Stimulated activated CD4-positive, alpha-beta T cell treated with anti-CD3 and anti-CD28 coated beads, Interleukin-1b, Interleukin-23, amount 100 ng/mL, for 24 hours (primary cell): ENCODE measurements at places on chromosomes 7 and 10.

GRCh38 chr7:140607441-140607989 lies 33.1 kb downstream of the DENND2A start:
- no peak for DNase-seq

DNA sequence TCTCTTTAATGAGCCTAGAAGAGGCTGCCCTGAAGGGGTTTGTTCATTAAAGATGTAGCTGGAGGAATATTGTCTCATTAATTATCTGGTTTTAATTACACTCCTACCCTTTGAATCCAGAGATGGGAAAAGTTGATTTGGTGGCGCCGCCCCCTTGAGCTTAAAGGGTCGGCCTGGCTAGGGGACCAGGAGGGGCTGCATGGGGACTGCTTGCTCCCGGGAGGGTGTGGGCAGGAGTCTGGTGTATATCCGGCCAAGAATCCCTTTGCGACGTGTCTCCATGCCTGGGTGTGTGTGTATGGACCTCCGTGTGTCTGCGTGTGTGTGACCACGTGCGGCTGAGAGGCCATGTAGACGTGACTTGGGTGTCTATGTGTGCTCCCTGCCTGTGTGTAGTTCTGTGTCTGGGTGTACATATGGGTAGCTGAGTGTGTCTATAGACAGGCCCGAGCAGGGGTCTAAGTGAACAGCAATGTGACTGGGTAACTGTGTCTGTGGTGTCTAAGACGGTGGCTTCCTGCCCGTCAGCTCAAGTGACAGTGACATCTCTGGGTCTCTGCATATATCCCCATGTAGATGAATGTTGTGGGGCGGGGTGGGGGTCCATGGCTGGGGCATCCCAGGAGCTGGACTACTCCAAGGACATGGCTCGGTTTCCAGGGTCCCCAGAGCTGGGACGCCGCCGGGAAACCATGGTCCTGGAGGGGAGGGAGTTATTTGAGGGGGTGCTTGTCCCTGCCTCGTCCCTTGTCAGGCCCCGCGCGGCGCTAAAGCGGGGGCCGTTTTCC lies 10.7 kb downstream of the LBX1 start:
- DNase-seq: no peak

DNA sequence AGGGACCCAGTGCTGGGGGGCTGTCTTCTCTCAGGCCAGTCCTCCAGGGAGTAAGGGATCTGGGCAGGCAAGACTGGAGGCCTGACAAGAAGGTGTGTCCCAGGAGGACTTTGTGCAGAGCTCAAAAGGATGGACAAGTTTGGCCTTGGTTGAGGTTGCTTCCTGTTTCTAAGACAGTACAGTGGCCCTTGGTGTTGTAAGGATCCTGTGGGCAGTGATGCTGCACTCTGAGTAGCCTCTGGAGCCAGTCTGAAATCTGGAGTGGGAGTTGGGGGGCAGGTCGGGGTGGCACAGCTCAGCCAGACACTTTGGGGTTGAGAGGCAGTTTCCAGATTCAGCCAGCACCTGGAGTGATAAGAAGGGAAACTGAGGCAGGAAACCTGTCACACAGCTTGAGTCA lies 139.2 kb upstream of the ZMIZ1 start:
- no peak for DNase-seq

GRCh38 chr7:27030393-27031050 lies 65.3 kb downstream of the HOXA1 start:
- DNase-seq: no peak

DNA sequence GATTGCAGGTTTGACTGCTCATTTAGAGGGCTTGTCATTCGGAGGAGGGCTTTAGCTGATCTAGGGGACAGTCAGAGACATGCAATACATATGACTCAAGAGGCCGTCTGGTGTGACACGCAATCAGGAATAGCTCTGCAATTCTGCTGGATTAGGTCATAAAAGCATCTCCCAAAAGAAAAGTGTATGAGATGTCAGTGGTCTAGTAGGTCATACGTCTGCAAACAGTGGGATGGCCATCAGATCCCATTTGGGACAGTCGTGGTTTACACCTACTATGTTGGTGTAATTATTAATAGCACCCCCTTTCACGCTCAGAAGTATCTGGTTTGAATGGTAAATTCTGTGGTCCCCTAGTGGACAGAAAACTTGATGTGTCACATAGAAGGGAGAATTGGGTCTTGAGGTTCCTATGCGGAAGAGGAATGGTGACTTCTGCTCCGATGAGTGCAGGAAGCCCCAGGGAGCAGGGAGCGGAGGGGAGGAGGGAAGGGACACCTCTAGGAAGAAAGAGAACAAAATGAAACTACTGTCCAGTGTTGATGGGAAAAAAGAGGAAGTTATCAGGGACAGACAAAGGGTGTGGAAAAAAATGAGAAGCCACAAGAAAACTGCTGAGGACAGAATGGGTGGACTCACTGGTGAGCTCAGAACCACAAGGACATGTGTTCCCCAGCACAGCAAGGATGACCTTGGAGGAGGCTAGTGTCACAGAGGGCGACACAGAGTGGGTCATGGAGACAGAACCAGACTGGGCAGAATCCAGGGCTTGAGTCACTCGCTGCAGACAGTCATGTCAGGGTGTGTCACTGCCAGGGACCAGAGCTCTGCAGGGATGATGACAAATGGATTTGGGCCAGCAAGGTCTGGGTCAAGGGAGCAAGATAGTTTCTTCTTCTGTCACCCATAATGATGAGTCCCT lies 59.9 kb downstream of the MAP3K8 start:
- no peak for DNase-seq

DNA sequence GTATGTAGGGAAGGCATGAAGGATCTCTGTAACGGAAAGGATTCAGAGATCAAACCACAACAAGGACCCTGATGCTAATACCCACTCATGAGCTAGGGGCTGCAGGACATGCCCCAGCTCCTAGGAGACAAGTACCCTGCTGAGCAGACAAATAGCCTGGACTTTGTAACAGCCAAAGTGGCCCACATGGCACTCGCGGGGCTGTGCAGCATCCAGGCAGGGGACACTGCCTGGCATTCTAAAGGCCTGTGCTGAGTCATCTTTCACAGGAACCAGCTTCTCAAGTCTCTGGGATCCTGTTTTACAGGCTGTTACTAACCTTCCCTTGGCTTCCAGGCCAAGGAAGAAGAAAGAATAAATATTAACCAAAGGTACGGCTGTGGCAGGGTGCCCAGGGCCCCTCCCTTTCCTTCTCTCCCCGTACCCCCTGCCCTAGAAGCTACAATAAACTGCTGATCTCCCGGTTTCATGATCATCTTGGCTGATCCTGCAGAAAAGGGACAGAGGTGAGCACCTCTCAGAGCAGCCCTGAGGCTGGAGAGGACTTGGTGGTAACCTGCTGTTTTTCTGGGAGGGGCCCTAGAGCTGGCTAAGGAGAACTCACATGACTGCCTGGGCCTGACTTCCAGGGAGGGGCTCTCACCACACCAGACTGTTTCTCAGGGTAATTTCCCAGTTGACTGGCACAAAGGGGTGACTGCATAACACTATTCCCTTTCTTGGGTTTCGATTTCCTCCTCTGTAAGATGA lies 4.2 kb upstream of the RPEL1 start:
- DNase-seq: no peak

GRCh38 chr10:44118500-44118899 lies 266.4 kb downstream of the CXCL12 start:
- no peak for DNase-seq

DNA sequence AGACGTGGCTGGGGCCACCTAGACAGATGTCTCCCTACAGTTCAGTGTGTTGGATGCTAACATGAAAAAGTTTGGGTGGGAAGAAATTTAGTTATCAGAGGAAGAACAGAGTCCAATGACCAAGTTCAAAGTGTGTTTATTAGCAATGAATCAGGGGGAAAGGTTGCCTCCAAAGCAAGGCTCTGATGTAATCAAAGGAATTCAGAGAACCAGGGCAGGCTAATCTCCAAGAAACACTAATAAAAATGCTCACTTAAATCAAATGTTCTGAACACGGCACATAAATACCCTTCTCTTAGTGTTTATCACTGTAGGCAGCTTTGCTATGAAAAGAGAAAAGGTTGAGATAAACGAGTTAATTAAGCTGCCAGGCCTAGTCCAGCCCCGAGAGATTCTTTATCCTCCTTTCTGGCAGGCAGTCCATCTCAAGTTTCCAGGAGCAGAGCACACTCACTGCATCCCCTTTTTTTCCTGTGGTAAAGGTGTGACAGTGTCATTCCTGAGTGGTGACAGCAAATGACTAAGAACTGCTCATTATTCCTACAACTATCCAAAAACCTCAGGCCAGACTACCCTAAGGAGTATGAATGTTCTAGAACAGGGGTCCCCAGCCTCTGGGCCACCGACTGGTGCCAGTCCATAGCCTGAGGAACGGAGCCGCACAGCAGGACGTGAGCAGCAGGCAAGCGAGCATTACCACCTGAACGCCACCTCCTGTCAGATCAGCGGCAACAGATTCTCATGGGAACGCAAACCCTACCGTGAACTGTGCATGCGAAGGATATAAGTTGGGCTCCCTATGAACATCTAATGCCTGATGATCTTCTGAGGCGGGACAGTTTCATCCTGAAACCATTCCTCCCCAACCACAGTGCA lies 66.9 kb upstream of the FHIP2A start:
- no peak for DNase-seq

DNA sequence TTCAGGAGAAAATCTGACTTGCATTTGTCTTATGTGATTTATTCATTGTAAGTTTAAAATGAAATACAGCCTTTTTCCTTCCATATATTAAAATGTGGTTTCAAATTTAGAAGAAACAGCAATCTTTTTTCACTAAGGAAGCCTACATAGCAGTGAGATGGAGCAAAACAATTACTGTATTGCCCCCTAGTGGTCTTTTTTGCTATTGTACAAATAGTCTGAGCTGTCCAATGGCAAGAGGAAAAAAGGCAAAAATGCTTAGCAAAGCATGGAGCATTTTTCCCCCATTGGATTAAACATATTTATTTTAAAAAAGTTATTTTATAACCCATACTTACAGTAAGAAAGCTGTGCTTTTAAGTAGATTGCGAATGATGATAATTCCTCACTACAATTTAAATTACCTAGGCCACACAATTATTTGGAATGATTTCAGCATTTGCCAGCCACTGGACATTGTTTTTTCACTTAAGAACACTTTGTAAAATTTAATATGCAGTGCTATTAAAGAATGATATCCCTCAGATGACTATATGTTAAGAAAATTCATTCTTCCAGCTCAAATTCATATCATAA lies 119.5 kb downstream of the CPED1 start:
- no peak for DNase-seq

DNA sequence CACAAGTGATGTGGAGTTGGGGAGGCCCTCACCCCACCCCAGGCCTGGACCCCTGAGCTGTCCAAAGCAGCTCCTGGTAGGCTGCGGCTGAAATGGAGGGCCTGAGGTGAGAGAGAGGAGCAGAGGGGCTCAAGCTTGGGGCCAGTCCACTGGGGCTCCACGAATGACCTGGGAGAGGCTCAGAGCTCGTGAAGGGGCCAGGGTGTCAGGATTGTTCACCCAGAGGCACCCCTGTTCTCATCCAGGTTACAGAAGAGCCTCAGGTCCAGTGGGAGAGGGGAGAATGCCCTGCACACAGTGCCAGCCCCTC lies 102.2 kb upstream of the RET start:
- DNase-seq: no peak

- no peak for DNase-seq
Measured at GRCh38 chr10:110413049-110413783, 84.5 kb upstream of the DUSP5 start.

GRCh38 chr10:98950106-98950505 lies 285.5 kb downstream of the HPSE2 start:
- no peak for DNase-seq

GRCh38 chr10:49136525-49136924 lies 2.7 kb upstream of the FAM170B start:
- no peak for DNase-seq

GRCh38 chr7:119919986-119920385 lies 353.0 kb upstream of the KCND2 start:
- no peak for DNase-seq

DNA sequence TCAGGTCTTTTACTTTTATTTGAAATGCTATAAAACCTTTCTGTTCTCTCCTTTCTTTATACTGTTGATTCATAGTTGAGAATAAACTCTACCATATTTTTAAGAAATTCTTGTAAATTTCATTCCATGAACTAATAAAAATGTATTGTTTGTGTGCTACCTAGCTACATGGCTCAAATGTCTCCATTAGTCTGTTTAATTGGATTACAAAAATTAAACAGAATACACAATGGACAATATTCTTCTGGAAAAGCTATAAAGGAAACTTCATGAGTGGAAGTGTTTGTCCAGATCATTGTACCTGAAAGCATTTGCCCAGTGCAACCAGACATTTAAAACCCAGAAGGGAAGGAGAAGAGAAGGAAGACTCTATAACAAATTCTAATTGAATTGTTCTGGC lies 20.1 kb downstream of the KCND2 start:
- DNase-seq: no peak

- DNase-seq: no peak
Measured at GRCh38 chr10:132578287-132578951, 40.8 kb downstream of the INPP5A start.

DNA sequence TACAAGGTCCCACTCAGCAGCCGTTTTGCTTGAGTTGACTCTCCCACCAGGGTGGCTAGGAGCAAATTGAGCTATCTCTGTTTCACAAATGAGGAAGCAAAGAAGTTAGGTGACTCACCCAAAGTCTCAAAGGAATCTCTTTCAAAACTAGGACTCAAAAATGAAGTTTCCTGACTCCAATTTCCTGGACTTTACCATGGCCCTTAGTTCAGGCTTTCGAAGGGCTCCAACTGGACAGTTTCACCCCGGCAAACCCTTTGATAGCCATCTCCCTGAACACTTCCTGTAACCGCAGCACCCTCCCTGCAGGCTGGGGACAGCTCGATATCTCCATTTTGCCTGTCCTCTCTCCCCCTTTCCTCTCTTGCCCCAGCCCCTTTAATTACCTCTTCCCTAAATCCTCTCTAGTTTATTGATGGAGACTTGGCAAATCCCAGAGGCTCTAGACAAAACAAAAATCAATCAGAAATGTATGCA lies 4.7 kb upstream of the AFAP1L2 start:
- DNase-seq: no peak

DNA sequence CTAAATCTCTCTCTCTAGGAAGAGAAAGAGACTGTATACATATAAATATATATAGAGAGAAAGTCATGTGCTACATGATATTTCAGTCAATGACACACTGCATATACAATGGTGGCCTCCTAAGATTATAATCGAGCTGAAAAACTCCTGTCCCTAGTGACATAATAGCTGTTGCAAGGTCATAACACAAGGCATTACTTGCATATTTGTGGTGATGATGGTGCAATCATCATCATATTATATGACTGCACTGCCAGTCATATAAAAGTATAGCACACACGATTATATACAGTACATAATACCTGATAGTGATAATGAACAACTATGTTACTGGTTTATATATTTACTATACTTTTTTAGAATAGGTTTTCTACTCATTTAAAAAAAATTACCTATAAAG lies 316.7 kb downstream of the FGFR2 start:
- DNase-seq: no peak

- no peak for DNase-seq
Measured at GRCh38 chr7:141609576-141609975, 58.4 kb downstream of the AGK start.

- DNase-seq: no peak
Measured at GRCh38 chr7:117572856-117573620, 93.2 kb downstream of the CFTR start.

- no peak for DNase-seq
Measured at GRCh38 chr7:29940199-29940598, 49.4 kb downstream of the SCRN1 start.
